IPS DF 19.7 (cell line): ENCODE measurements at places on chromosomes 3 and 15.

GRCh38 chr15:34217587-34218225 is 7.1 kb upstream of the EMC4 start:
- DNase-seq: no peak

- DNase-seq: no peak
Measured at GRCh38 chr3:8784676-8785435, 15.4 kb upstream of the OXTR start.

DNA sequence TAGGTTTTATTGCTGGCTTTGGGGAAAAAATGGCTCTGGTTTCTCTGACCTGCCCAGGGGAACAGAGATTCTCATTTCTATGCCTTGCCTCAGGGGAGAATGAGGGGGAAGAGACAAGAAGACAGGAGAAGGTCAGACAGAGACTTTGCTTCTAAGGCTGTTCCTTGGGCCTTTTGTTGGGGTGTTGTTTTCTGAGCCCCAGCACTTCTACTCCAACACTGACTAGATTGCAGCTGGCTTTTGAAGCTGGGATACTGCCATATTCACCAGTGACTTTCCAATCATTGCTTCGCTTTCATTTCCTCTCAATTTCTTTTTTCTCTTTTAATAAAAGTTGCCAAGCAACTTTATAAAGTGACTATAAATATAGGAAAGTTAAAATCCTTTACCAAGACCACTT is 143.2 kb upstream of the ARHGEF26 start:
- no peak for DNase-seq

DNA sequence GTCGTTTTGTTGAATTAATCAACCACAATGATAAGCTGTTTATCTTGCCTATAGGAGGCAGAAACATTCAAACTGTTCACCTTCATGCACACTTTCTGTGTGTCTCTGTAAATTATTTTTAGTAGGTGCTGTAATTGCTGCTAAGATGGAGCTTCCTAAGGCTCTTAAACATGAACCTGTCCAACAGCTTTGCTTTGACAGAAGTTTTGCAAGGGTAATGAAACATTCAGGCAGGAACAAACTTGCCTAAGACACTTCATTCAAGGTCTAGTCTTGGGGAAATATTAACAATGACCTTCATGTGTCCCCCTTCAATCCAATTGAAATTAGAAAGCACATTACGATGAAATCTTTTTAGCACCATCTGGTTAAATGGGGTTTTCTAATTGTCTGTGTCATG is 156.1 kb downstream of the DIPK2A start:
- no peak for DNase-seq

- DNase-seq: no peak
Measured at GRCh38 chr15:88902846-88903245, 7.5 kb upstream of the HAPLN3 start.

GRCh38 chr15:26972636-26973035 is 1.7 kb downstream of the GABRG3 start:
- DNase-seq: no peak

DNA sequence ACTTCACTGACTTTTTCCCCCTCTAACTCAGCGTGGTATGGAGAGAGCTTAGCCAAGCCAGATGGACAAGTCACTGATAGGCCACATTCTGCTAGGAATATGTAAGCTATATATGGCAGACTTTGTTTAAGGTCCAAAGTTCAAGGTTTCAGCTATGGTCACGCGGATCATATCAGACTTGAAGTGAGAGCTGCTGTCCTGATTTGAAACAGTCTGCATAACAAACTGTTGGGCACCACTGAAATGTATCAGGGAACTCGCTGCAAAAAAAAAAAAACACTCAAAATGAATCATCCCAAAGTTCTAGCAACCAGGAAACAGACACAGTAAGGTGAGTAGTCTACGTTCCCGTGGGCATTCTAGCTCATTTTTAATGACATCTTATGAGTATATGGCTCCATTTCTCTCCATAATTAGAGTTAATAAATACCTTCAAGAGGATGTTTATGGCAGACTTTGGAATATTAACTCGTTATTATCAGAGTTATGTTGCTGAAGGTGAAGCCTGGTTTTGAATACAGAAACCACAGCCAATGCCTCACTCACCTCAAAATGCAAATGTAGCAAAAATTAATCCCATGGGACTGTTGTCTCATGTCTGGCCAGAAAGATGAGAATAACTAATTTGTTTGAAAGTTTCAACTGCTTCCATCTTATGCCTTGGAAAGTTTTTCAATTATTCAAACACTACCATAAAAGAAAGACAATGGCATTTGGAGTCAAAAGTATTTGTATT is 12.3 kb downstream of the DPH3 start:
- DNase-seq: no peak

DNA sequence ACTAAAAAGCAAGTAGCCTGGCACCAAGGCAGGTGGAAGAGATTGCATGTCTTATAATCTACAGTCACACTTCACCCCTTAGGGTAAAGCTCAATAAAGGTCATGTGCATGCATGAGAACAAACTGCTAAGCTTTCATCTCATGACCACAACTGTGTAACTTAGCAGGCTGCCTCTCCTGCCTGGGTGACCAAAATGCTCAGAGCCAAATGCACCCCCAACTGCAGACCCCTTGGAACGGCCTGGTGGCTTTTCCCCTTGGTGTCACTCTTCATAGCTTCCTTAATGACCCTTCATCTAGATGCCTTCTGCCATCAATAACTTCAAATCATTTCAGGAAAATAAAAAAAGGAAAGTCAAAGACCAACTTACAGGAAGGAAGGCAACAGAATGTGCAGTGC is 88.1 kb downstream of the ADAMTS17 start:
- no peak for DNase-seq
